ENCODE measurements at places on chromosomes 2 and 18. TPM values are rescaled to one million over a fixed set of nuclear protein-coding genes. Genes with fewer than 3 reads are reported as not detected.
A peak's percentile ranks its signal among the peaks of the same experiment; 100 is the strongest.

TLX2 gene
- 0.40 TPM for total RNA-seq

DNA sequence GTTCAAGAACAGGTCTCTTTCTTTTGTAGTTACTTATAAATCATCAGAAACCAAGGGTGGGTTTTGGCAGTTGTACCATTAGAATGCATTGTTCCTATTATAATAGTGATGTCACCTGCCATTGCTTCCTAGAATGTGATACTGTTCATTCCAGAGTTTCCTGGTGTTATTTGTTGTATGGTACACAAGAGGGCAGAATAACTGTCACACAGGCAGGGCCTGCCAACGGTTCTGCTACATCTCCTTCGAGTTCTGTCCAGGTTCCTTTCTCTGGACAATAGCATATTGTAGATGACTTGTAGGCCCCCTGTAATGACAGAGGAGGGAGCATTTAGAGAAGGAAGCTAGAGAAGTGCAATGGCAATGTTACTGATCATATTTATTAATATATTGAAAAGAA is 98.3 kb downstream of the KLHL14 start:
- no peak for DNase-seq

GALR1 gene
- total RNA-seq = not detected

TTR gene
- not detected for total RNA-seq

DNA sequence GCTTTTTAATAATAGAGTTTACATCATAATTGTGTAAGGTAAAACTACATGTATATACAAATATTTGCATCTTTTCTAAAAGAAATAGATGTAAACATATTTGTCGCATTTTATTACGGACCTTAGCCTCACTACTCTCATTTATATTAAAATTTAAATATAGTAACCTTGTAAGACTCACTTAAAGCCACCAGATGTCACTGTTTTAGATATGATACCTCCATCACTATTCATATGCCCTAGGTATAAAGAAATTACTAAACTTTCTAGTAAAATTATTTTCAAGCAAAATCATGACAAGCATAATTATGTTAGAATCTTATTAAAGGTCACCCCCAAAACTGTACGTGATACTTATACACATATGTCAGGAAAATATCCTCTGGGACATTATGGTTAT is 674.3 kb upstream of the REG3G start:
- peak; percentile 15 for DNase-seq

DNA sequence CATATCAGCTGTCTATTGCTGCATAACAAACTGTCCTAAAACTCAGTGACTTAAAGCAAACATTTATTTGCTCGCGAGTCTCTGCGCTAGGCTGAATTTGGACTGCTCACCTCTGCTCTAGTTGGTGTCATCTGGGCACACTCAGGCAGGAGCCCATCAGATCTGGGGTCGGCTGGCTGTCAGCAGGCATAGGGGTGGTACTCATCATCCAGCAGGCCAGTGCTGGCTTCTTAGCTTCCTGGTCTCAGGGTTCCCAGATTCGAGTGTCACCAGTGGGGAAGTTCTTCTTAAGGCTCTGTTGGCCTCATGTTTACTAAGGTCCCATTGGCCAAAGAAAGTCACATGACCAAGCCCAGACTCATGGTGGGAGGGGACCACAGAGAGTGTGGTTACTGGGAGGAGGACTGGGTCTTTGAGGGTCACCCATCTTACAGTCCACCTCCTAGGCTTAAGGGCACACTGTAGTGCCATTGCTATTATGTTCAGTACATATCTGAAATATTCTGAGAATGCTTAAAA is 71.6 kb upstream of the ATG16L1 start:
- DNase-seq = no peak

GRCh38 chr2:209368406-209368805 is 55.4 kb upstream of the MAP2 start:
- DNase-seq = no peak

GRCh38 chr2:8593243-8593642 is 88.6 kb upstream of the ID2 start:
- DNase-seq = no peak

GRCh38 chr2:175805442-175806124 is 196.5 kb downstream of the LNPK start:
- no peak for DNase-seq

DNA sequence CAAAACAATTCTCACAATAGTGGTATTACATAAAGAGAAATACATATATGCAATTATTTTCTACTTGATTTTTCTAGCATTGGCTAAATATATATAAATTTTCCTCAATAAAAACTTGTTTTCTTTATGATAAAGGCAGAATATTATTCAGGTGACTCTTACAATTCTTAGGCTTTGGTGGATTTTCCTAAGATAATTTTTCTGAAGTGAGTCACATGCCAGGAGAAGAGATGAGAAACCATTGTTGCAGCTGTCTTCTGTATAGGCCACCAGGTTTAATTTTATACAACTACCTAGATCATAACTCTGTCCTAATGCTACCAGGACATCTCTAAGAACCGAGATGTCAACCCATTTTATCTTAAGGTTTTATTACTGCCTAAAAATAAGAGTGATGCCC is 552.4 kb upstream of the CDH2 start:
- DNase-seq = no peak

SLC23A3 gene
- total RNA-seq = 1.7 TPM

SCYGR4 gene
- total RNA-seq = 0.14 TPM

MTIF2 gene
- total RNA-seq = 110 TPM

SP5 gene
- total RNA-seq = not detected

GRCh38 chr2:195049372-195050031 is 607.5 kb upstream of the SLC39A10 start:
- DNase-seq = no peak

- DNase-seq = peak; percentile 79
These were observed 135.8 kb downstream of the HDAC4 start for GRCh38 chr2:239264838-239265651.

TCF7L1 gene
- not detected for total RNA-seq

- no peak for DNase-seq
These were observed 1.9 kb downstream of the ZDBF2 start for GRCh38 chr2:206276169-206276942.

VSNL1 gene
- total RNA-seq = not detected

GRCh38 chr2:218137514-218137913 is 11.7 kb downstream of the CXCR2 start:
- no peak for DNase-seq

GPR55 gene
- 0.07 TPM for total RNA-seq

- DNase-seq = no peak
These were observed 7.4 kb downstream of the CNNM4 start for GRCh38 chr2:96768083-96768561.

DNA sequence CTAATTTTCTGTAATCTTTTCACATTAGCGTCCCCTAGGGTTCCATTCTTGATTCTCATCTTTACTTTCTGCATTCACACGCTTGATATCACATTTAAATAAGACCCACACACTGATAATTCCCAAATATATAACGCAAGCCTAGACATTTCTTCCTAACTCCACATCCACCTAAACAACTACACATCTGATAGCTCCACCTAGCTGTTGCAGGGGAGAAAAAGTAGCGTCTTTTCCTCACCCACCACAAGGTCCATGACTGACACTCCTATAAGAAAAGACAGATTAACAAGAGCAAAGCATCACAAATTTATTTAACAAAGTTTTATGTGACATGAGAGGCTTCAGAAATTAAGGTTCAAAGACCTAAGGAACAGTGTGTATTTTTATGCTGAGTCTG is 862.2 kb upstream of the DDX18 start:
- DNase-seq = no peak

GRCh38 chr2:224401641-224402342 is at the start of gene FAM124B:
FAM124B (minus strand) TSS chr2:224402107; CDS start chr2:224401768, 339 bp downstream.
- no peak for DNase-seq

- DNase-seq = peak; percentile 77
These were observed 10.0 kb upstream of the GBX2 start for GRCh38 chr2:236177967-236178889.

DNA sequence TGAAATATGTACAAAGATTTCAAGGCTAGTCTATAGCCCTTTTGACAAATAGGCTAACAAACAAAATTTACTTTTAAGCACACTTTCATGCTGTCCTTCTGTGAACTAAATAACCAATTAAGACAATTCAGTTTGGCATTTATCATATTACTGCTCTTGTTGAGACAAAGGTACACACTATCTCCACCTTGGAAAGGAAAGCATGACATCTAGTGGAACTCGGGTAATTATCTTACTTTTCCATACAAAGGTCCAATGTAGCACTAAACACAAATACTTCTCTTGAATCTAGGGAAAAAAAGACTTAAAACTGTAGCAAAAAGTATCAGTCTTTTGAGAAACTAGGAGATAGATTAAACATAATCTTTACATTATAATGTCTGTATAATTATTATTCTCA is 125.0 kb upstream of the CD226 start:
- peak; percentile 37 for DNase-seq

DNA sequence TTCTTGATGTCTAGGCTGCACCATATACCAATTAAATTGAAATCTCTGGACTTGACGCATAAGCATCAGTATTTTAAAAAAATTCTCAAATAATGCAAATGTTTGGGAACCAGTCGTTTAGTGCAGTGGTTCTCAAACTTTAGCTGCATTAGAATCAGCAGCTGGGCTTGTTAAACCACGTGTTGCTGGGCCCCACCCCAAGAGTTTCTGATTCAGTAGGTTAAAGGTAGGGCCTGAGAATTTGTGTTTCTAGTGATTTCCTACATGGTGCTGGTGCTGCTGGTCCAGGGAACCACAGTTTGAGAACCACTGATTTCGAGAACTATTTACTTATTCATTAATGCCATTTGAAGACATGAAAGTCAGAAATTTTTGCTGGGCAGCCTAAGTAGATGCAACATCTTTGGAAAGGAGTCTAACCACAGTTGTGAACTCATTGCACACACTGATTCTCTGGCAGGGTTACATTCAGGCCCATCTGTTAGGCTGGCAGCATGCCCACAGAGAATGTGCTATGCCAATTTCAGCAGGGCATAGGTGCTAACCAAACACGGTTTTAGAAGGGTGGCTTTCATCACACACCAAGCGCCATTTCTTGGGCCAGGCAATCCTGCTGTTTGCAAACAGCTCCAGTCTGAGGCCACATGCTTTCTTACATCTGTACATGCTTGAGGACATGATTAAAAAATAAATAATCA is 26.4 kb upstream of the ATP5MC3 start:
- DNase-seq = no peak

DNA sequence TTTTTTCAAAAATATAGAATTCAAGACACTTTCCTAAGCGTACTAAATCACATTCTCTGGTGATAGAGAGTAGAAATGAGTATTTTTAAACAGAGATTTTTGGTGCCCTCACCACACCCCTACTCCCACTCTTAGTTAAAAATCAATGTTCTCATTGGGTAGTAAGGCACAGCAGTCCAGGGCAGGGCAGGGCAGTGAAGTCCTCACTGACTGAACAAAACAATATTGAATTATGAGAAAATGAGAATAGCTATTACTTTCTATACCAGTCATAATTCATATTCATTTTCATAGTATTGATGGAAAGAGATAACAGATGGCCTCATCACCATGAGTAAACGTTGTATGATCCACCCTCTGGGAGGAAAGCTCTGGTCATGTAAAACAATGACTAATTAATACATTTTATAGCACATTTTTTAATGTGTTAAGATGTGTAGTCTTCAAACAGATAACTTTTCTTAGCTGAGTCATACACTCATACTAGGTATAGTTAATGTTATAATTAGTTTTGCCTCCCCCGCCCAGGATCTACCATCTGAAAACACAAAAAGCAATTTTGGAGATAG is 686.1 kb downstream of the KCNJ3 start:
- no peak for DNase-seq

GRCh38 chr2:155412598-155412997 is 714.1 kb downstream of the KCNJ3 start:
- DNase-seq = no peak

M1AP gene
- total RNA-seq = not detected

- DNase-seq = no peak
These were observed 697.4 kb upstream of the NXPH2 start for GRCh38 chr2:139477618-139478017.

DNA sequence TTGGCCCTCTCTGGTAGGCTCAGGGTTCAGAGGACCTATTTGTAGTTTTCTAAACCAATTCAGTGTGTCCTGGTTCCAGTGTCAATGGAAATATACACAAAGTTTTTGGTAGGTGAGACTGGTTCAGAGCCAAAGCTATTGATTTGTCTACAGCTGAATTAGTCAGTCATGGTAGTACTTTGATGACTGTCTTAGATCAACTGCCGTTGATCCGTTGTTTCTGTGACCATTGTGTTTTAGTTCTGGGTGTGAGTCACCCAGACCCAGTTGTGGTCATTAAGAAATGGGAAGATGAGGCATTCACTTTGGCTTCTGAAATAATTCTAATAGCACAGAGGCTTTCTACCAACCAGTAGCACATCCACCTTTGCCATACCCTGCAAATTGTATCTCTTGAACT is 16.0 kb upstream of the RPE start:
- DNase-seq = no peak

- DNase-seq = no peak
These were observed 16.3 kb downstream of the FBLN7 start for GRCh38 chr2:112154246-112155117.

DNA sequence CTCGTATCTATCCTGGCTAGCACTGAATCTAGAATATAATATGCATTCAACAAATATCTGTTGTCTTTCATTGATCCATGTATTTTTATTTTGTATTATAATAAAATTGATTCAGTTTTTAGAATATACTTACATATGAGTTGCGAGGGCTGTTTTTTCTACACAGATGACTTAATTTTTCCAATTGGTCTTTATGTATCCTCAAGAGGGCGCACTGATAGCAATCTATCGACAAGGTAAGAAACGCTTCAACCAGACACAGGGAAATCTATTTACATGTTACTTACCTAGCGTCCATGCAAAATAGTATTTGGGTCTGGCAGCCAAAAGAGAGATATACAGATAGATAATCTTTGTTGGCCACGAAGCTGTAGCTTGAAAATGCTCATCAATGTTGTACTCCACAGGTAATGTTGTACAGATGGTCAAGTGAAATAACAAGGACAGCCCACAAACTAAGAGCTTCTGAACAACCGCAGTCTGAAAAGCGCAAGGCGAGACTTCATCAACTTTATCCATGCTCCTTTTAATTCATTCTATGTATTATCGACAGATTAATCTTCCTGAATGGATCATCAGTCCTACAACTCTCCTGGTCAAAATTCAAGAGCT is 35.5 kb upstream of the KIDINS220 start:
- peak; percentile 42 for DNase-seq

GRCh38 chr2:100721693-100722092 is 98.2 kb upstream of the NPAS2 start:
- no peak for DNase-seq

GRCh38 chr2:42256505-42256904 is 87.4 kb downstream of the EML4 start:
- DNase-seq = no peak

RUFY4 gene
- total RNA-seq = not detected

GRCh38 chr18:52334896-52335295 is 5.1 kb upstream of the DCC start:
- no peak for DNase-seq

GRCh38 chr2:120421126-120421829 is 75.3 kb downstream of the INHBB start:
- DNase-seq = no peak

MAL gene
- total RNA-seq = not detected

SERPINB10 gene
- not detected for total RNA-seq

DNA sequence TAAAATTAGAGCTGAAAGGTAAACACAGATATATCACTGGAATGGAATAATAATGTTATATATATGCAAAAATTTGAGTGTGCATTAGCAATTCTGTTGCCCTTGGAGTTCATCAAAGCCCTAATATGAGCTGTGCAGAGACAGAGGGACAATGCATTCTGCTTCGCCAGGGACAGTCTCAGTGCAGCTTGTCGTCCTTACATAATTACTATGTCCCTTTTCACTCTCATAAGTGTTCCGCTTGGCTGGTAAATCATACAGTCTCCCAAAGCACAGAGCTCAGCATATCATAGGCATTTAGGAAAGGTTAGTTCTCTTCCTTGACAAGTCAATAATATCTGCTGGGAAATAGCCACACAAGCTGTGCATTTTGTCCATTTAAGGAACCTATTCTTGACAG is 30.7 kb downstream of the MAPK4 start:
- DNase-seq = no peak

Data from NCI-H460 (cell line).